Fibroblast of the aortic adventitia (primary cell): ENCODE measurements at places on chromosomes 16 and 17. TPM values are rescaled to one million over a fixed set of nuclear protein-coding genes. Genes with fewer than 3 reads are reported as not detected.

Gene SOX15
- 0.57 and 1.4 TPM in 2 replicates for total RNA-seq

DNA sequence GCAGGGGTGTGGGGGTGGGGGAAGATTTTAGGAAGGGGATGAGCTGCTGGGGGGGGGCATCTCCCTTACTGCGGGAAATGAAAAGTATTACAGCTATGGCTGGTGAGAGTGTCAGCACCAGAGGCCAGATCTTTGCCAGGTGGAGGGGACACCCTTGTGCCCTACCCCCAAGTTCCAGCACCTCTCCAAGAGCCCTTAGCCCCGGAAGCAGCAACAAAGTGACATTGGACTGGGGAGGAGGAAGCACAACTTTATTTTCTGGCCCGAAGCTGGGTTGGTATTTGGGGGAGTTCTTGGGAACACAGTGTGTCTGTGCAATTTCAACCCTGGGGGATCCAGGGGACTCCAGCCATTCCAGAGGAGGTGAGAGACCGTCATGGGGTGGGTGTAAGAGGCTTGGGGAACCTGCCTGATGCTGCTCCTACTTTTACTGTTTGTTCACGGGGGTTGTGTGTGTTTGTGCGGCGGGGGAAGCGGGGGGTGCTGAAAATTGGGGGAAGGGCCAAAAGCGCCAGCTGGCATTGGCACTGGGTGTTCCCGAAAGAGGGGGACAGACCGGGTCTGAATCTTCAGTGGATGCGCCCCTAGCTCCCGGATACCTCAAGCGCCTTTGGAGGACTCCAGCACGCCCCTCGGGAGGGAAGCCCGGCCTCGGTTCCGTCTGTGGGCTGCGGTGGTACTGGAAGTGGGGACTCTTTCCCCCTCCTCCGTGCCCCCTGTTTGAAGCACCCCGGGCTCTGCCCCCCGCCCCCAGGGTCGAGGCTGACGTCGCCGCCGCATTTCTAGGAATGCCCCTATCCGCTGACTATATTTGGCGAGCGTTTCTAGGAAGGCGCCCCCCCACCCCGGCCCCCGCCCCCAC, 230.3 kb downstream of the MRTFB start:
- DNase-seq = peak; percentile 24

GRCh38 chr17:80279895-80280294, 19.2 kb downstream of the RNF213 start:
- peak; percentile 93 for DNase-seq

Gene TK1
- total RNA-seq = 4.3 and 75.9 TPM in 2 replicates

DNA sequence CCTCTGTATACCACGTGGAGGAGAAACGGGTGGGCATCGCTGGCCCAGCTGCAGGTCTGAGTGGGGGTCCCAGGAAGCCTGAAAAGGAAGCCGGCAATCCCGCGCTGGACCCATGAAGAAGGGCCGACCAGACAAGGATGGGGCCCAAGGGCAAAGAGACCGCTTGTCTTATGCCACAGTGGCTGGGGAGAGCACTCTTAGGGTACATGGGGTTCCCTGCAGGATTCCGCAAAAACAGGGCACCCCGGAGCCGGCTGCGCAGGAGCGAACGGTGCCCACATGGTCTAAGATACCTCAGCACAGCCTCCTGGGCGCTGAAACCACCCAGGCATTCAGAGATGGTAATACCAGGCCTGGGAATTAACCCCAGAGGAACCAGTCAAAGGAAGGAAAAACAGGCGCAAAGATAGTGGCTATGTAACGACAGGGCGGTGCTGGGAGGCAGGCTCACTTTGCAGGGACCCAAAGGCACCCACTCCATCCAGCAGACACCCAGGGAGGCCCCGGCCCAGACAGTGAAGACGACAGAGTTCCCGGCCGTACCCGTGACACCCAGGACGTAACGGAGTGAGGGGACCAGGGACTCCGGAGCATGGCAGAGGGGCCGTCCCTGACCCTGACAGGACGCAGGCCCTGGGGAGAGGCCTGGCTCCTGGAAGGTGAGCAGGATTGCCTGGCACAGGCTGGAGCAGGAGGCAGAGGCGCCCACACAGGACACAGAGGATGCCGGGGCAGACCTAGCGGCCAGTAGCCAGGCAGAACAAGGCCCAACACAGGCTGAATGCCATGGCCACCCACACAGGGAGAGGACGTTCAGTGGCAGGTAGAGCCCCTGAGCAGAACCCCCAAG, 10.3 kb downstream of the PIEZO1 start:
- DNase-seq = no peak

Gene CHST4
- not detected in 2 replicates for total RNA-seq

DNA sequence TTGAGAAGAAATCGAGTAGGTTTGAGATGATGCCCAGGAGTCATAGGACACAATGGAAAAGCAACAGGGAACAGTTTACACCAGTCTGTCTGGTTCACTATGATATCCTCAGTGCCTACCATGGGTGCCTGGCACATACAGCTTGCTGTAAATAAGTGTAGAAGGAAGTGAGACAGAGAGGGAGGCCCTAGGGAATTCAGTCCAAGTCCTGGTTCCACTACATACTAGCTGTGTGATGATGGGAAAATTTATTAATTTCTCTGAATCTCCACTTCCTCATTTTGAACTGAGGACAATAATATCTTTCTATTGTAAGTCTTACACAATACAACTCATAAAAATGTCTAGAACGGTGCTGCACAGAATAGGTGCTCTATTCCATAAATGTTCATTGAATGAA, 53.3 kb upstream of the LYRM9 start:
- no peak for DNase-seq

- DNase-seq = peak; percentile 31
Observed at GRCh38 chr17:46191322-46192188, 1.7 kb downstream of the KANSL1 start.

DNA sequence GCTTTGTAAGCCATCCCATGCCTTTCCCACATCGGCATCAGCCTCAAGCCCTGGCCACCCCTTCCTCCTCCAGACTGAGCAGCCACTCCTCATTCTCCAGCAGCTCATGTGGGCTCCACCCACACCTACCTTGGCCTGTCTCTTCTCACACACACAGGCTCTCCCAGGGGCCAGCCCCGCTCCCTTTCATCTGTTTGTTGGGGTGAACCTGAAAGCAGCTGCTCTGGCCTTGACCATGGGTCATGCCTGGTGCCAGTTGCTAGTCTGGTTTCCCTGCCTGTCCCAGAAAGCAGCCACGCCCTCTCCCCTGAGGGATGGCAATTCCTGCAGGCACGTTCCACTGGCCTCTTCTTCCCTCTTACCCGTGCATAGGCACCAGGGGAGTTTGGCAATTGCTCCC, 11.4 kb upstream of the TMEM238L start:
- no peak for DNase-seq

Gene TMIGD1
- not detected in 2 replicates for total RNA-seq

Gene OR1A1
- not detected in 2 replicates for total RNA-seq

- DNase-seq = no peak
Observed at GRCh38 chr16:48413272-48413671, 28.1 kb upstream of the SIAH1 start.

Gene PLCD3
- 56.0 and 86.3 TPM in 2 replicates for total RNA-seq

- no peak for DNase-seq
Observed at GRCh38 chr16:66578651-66579531, at the start of gene CMTM2. CMTM2 (plus strand) TSS chr16:66579463; CDS start chr16:66579608, 145 bp downstream.

DNA sequence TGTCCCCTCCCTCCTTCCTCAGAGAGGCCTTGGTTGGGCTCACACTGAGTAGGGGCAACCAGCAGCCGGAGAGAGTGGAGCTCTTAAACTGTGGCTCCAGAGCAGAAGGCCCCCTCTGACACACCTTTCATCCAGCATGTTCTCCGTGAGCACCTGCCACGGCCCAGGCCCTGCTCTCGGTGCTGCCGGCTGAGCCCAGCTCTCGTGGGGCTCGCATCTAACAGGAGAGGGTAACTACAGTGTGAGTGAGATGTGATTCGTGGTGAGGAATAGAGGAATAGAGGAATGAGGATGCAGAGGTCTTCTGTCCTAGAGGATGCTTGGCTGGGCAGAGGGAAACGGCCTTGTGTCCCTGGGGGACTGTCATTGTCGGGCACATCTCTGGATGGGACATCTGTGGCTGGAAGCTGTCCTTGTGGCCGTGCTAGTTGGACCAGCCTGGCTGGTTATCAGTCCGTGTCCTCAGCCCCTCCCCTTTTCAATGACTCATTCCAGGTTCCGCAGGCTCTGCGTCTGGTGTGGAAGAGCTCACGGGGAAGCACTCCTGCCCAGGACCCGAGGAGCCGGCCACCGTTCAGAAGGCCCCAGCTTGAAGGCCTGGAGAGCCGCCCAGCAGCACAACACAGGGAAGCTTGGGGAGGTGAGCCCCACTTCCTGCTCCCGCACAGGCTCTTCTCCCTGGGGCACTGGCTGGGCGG, 11.9 kb upstream of the DNASE1 start:
- peak; percentile 31 for DNase-seq
